ENCODE measurements at places on chromosomes 16 and 17.

GRCh38 chr17:60840456-60840855 is 162.8 kb downstream of the BCAS3 start:
- no peak for DNase-seq

GRCh38 chr17:51371732-51372151 is 111.4 kb downstream of the UTP18 start:
- peak; percentile 77 for DNase-seq

DNA sequence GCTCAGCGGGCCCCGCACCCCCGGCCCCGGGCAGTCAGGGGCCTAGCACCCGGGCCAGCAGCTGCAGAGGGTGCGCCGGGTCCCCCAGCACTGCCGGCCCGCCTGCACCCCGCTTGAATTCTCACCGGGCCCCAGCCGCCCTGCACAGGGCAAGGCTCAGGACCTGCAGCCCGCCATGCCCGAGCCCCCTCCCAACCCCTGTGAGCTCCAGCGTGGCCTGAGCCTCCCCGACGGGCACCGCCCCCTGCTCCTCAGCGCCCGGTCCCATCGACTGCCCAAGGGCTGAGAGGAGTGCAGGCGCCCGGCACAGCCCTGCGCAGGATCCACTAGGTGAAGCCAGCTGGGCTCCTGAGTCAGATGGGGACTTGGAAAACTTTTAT is 1.7 kb upstream of the BRCA1 start:
- DNase-seq = no peak

GRCh38 chr17:64778240-64779097 is 116.4 kb upstream of the SMURF2 start:
- DNase-seq = peak; percentile 74

GRCh38 chr17:63910096-63910495 is 962 bp downstream of the CSHL1 start:
- peak; percentile 51 for DNase-seq

- DNase-seq = no peak
Measured at GRCh38 chr17:43142153-43142552, 17.0 kb upstream of the BRCA1 start.

GRCh38 chr16:75732871-75733270 is 6.6 kb upstream of the CPHXL start:
- DNase-seq = no peak

GRCh38 chr16:73122604-73123391 is 74.9 kb upstream of the ZFHX3 start:
- DNase-seq = no peak

GRCh38 chr17:28643983-28644786 is 773 bp downstream of the BLTP2 start:
- DNase-seq = peak; percentile 71

DNA sequence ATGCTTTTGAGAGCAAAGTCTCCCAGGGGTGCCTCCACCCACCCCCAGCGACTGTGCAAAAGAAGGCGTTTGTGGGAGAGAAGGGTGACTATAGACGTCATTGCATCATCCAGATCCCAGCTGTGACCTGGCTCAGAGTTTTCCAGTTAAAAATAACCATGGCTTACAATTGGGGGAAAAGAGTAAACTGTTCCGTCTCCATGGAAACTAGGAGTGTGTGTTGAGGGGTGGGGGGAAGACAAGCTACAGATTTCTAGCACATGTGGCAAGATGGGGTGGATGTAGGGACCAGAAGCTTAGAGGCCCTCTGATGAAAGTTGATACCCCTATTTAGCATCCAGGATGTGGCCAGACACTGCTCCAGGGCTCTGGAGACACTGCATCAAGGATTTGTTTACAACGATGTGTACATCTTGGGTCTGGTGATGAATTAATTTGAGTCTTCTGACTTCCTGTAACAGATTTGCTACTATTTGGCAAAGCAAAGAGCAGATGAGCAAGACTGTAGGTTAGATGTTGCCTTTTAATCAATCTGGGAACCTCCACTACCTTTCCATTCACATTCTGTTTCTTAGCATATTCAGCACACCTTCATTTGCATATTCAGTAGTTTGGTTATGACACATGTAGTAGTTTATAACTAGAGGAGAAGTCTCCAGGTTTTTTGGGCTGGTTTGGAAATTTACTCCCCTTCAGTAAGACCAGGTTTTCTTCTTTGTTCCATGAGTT is 6.2 kb upstream of the DUSP14 start:
- DNase-seq = no peak

- no peak for DNase-seq
Measured at GRCh38 chr16:64370112-64370511, 751.8 kb downstream of the CDH11 start.

DNA sequence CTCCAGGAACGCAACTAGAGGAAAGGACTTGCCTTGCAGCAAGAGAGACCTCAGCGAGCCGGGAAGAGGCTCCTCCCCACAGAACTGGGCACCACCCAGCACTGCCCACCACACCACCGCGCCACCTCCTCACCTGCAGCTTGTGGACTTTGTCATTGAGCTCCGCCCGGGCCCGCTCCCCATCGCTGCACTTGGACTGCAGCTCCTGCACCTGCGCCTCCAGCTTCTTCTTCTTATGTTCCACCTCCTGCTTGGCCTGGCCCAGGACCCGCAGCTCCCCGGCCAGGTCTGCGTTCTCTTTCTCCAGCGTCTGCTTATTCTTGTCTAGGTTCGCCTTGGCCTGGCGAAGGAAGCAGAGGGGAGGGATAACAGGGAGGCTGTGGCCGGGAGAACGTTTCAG is 76.7 kb downstream of the NDE1 start:
- DNase-seq = no peak

DNA sequence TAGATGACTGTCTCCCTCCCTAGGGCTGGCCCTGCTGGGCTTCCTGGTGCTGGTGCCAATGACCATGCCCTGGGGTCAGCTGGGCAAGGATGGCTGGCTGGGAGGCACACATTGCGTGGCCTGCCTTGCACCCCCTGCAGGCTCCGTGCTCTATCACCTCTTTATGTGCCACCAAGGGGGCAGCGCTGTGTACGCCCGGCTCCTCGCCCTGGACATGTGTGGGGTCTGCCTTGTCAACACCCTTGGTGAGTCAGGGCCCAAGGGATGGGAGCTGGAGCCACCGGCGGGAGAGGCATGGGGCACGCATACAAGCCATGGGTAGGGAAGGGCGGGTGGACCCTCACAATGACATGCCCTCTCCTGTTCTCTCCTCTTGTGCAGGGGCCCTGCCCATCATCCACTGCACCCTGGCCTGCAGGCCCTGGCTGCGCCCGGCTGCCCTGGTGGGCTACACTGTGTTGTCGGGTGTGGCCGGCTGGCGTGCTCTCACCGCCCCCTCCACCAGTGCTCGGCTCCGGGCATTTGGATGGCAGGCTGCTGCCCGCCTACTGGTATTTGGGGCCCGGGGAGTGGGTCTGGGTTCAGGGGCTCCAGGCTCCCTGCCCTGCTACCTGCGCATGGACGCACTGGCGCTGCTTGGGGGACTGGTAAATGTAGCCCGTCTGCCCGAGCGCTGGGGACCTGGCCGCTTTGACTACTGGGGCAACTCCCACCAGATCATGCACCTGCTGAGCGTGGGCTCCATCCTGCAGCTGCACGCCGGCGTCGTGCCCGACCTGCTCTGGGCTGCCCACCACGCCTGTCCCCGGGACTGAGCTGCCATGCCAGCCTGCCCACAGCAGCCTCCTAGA is 2.2 kb downstream of the PAQR4 start:
- DNase-seq = no peak

DNA sequence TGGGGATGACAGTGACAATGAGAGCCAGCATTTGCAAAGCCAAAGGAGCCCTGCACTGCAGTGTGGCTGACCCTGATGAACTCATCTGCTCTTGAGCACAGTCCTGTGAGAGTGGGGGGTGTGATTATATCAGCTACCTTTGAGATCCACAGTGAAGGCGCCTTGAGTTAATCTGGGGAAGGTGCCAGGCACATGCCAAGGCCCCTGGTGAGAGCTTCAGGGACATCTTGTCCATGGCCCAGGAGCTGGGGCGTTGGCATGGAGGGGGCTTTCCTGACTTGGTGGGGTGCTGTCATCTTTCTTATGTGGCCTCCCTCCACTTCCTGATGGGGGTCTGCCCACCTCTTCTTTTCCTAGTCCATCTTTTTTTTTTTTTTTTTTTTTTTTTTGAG is 86.5 kb downstream of the SNX29 start:
- peak; percentile 51 for DNase-seq

Data from activated effector memory CD4-positive, alpha-beta T cell treated with anti-CD3 and anti-CD28 coated beads, Interleukin-2, amount 50 U/mL, for 16 hours (primary cell).